ENCODE measurements at places on chromosomes 3 and 15. TPM values are rescaled to one million over a fixed set of nuclear protein-coding genes. Genes with fewer than 3 reads are reported as not detected.

DNA sequence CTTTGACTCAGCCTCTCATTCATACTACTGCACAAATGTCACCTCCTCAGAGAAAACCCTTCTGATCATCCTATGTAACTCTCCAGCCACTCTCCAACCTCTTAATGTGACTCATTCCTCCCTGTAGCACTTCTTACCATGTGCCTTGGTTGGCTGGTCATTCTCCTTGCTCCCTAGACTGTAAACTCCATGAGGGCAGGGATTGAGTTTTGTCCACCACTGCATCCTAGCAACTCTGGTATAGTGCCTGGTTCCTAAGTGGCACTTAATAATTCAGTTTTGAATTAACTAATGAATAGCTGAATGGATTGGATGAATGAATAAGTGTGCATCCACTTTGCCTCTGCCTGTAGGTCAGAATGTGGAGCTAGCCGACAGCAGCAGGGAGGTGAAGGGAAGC, 202.5 kb upstream of the HES1 start:
- DNase-seq, result no peak

GRCh38 chr3:56291953-56292352, 176.3 kb downstream of the ERC2 start:
- no peak for DNase-seq

DNA sequence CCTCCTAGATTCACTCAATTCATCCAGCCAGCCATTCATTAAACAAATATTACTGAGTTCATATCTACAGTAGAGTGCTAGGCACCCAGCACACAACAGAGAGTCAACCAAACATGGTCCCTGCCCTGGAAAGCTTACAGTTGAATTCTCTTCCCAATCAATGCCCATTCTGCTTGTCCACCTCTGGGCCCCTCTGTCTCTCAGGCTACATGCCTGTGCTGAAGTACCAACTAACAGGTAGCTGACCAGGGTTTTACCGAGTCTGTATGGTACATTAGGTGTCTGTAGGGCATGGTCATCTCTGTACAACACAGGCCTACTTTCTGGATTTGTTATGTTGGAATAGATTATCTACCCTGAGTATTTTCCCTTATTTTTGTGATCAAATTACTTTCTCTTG, 23.3 kb downstream of the PLD1 start:
- DNase-seq, result no peak

DNA sequence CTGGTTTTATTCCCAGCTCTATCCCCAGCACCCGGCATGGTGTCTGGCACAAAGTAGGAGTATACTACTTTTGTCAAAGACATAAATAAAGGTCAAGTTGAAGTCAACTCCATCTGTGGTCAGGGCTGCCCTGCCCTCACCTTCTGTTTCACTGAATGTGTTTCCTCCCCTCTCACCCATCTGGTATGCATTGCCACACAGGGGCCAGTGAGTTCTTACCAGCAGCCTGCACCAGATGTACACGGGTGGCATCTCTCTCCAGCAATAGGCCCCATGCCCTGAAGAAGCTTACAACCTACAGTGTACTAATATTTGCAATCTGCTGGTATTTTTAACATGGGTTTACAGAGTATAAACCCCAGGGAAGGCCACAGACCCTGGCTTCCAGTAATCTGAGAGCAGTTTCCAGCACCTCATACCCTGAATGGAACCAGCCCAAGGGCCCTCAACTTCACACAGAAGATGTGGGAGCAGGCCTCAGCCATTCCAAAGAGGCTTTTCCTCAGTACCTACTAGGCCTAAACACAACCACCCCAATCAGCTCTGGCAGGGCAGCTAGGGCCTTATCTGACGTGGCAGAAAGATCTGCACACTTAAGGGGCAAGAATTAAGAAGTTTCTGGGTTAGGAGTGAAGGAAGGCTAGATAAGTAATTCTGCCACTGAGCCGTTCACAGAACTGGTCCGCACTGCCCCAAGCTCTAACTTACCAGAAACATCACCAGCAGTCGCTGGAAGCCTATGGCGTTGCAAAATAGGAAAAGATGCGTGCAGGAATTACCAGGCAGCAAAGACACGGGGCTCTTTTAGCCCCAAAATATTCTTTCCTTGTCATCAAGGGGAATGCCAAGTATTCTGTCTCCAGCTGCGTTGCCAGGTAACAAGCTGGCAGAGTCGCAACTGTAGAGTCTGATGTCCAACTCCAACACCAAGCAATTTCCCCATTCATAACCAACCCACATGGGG, 2.1 kb downstream of the IDH2 start:
- DNase-seq, result no peak

DNA sequence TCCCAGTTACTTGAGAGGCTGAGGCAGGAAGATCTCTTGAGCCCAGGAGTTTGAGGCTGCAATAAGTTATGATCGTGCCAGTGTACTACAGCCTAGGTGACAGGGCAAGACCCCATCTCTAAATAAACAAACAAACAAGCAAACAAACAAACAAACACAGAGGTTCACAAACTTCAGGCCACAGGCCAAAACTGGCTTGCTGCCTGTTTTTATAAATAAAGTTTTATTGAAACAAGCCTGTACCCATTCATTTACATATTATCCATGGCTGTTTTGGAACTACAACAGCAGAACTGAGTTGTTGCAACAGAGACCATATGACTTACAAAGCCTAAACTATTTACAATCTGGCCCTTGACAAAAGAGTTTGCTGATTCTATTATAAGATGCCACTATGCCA, 6.5 kb downstream of the DYNC1LI1 start:
- no peak for DNase-seq

- DNase-seq, result no peak
Measured at GRCh38 chr3:32449691-32450090, 53.0 kb downstream of the CMTM6 start.

DNA sequence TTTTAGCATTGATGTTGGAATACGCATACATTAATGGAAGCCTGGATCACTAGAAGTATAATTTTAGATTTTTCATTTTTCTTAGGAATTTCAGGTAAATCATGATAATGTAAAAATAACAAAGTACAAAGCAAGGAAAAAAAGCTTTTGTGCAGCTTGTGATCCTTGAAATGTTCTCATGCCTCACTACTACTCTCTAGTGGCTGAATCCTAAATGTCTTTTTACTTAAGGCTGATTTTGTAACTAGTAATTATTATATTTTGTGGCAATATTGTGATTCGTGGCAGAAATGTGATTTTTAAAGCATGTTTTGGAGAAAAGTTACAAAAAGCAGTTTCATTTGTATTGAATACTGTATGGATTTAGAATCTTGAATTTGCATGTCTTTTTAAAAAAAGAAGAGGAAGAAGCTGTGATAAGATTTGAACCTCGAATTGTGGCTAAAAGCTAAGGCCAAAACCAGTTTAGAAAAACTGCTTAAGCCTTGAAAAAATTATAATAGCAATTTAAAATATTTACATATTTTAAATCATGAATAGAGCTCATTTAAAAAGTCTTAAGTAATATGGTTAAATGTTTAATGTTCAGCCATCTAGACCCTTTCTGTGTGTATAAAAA, 39.0 kb downstream of the U2SURP start:
- no peak for DNase-seq

- DNase-seq, result no peak
Measured at GRCh38 chr3:98655666-98656065, 62.3 kb upstream of the CPOX start.

DNA sequence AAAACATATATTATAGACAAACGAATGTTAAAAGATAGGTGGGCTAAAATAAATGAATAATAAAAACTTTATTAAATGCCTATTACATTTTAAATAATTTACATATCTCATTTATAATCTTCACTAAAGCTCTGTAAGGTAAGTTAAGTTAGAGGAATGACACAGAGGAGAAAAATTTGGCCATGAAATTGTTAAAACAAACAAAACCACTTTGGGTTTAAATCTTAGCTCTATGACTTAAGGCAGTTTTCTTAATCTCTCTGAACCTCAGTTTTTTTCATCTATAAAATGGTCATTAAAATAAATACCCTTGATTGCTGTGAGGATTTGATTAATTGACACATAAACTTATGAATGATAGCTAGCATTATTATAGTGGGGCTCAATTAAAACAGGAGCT, 404.8 kb upstream of the ATP11B start:
- DNase-seq, result no peak

DNA sequence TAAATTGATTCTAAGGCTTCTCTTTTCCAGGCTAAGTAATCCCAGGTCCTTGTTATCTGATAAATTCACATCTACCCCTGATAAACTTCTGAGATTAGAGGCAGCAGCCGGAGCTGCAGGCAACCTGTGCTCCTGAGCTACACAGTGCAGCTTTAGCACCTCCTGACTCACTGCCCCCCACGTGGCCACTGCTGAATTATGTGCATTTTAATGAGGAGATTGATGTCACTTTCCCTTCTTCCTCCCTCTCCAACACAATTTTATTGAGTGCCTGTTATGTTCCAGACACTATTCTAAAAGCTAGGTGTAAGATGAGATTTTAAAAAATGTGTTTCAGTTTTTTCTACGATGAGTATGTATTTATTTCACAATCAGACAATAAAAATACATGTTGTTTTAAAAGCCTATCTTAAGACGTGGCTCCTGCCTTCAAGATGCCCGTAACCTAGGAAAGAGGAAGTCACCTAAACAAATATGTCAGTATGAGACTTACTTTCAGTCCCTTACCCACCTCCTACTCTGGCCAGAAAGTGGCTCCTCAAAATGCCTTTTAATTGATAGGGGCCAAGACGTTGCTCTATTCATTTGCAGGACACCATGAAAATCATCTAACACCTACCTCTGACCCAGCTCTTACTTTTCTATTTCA, 161.5 kb upstream of the PFN2 start:
- no peak for DNase-seq

DNA sequence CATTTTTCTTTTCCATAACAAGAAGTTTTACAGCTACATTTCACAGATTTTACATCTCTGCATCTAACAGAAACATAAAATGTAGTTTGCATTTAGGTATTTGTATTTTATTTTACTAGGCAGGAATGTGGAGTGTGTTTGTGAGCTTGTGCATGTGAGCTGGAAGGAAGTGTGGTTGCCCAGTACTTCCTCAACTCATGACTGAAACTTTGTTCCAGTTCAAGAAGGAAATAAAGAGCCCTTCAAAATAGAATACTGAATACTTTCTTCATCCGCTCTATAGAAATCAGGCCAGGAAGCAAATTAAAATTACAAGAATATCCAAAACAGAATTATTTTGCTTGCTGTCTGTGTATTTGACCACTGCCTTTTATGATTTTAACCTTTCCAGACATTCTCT, 81.3 kb downstream of the CHL1 start:
- DNase-seq, result no peak

DNA sequence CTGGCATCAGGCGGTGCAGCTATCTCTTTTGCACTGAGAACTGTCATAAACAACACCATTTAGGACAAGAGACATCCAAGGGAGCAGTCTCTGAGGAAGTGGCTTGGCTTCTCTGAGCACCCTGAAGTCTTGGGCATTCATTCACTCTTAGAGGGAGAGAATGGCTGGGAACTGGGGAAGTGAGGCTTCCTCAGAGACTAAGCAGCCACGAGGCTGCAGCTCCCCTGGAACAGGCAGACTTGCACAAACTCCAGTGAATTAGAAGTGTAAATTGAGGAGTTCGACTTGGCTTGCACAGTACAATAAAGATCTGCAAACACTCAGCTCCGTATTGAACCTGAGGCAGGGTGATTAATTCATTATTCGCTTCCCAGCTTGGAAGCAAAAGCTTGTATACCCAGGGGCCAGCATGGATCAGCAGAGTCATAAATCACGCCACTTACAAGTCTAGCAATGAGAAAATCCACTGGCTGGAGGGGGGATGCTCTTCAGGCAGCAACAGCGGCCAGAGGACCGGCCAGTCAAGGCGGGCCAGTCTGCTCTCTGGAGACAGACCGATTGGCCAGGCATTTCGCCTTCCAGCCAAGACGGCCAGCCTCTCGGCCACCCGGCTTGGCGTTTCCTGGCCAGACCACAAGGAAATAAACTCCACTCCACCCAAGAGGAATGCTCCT, 118.8 kb upstream of the ADPGK start:
- no peak for DNase-seq

- no peak for DNase-seq
Measured at GRCh38 chr3:129723558-129724324, 117.3 kb upstream of the PLXND1 start.

Gene DENND4A
- 6.5 TPM for polyA plus RNA-seq

Gene MLH1
- 44.7 TPM for polyA plus RNA-seq

Gene PLA2G4D
- 0.45 TPM for polyA plus RNA-seq

Gene LRRK1
- 6.2 TPM for polyA plus RNA-seq

Gene MYNN
- 11.2 TPM for polyA plus RNA-seq

Gene XIRP1
- not detected for polyA plus RNA-seq

Gene SNX22
- 0.03 TPM for polyA plus RNA-seq

Gene CASR
- not detected for polyA plus RNA-seq
